DMS53 (cell line): ENCODE measurements at places on chromosomes 6 and 20.

- DNase-seq = no peak
Measured at GRCh38 chr20:38603286-38603685, 1.7 kb downstream of the ARHGAP40 start.

DNA sequence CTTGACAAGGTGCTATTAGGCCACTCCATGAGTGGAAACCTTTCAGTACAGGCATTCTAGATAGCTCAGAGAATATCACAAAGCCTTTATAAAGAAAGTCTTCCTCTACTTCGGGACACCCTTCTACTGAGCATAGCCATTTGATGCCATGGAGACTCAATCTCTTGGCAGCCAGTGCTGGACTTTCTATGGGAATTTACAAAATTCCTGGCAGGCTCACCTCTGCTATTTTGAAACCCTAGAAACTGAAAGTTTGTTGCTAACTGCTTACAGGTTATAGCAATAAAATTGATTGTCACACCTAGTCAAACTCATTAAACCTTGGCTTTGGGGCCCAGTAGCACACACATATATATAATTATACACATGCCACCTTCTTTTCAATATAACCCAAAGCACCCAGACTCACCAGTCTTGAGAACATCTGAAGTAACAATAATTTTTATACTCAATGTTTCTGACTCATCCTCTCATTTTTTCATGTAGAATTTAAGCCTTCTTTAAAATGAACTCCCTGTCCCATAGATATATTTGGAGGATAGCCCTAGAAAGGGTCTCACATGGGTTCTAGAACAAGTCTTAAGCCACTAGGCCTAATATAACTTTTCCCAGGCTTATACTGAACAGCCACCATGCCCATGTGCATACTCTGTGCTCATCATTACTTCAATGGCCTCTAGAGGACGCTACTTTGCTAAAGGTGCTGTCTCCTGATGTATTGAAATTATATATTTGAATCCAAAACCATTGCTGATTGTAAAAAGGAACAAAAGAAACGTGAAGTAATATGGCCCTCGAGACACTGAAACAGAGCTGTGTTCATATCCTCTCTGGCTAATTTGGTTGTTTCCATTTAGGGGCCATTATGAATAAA is 368.1 kb upstream of the MARCKS start:
- DNase-seq = peak; percentile 20

DNA sequence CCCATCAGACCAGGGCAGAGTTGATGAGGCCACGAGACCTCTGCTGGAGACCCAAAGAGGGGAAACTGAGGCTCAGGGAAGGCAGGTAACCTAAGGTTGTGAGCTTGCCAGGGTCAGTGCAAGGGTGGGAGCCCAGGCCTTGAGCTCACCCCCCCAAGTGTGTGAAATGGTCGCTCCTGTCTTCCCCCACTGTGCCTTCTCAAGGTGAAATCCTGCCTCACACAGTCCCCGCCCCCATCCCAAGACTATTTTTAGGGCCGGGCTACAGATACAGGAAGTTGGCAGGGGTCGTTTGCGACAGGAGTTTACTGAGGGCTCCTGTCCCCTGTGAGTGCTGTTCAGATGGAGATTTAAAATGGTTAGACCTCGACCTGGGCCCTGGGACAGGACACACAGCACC is 18.7 kb upstream of the GATA5 start:
- no peak for DNase-seq

- no peak for DNase-seq
Measured at GRCh38 chr6:14197118-14197517, 79.5 kb downstream of the CD83 start.

GRCh38 chr6:6810727-6811126 is 222.2 kb downstream of the LY86 start:
- DNase-seq = peak; percentile 85

- DNase-seq = peak; percentile 42
Measured at GRCh38 chr6:157075549-157076450, 247.5 kb downstream of the TMEM242 start.

DNA sequence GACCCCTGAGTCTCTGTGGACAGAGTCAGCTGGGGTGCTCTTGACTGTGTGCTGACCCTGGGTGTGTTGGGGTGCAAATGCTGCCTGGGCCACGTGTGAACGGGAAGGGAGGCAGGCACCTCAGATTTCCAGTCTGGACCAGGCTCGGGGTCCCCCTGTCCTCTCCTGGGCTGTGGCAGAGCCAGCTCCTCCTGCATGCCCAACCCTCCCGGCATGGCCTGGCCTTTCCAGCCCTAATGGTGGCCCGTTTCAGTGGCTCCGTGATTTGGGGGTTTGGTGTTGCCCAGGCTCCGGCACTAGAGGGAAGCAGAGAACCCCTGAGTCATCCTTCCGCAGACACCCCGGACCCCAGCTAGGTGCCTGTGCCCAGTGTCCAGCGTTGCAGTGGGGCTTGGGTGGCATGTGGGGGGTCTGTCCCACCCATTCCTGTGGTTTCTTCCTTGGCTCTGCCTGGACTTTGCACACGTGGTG is 9.1 kb downstream of the RBM38 start:
- DNase-seq = no peak

GRCh38 chr6:18978337-18979128 is 591.4 kb downstream of the RNF144B start:
- DNase-seq = peak; percentile 94

GRCh38 chr6:137769797-137770362 is 97.2 kb upstream of the TNFAIP3 start:
- no peak for DNase-seq
